Suppressor macrophage (primary cell): ENCODE measurements at places on chromosomes 1 and 21.
A peak's percentile ranks its signal among the peaks of the same experiment; 100 is the strongest.

DNA sequence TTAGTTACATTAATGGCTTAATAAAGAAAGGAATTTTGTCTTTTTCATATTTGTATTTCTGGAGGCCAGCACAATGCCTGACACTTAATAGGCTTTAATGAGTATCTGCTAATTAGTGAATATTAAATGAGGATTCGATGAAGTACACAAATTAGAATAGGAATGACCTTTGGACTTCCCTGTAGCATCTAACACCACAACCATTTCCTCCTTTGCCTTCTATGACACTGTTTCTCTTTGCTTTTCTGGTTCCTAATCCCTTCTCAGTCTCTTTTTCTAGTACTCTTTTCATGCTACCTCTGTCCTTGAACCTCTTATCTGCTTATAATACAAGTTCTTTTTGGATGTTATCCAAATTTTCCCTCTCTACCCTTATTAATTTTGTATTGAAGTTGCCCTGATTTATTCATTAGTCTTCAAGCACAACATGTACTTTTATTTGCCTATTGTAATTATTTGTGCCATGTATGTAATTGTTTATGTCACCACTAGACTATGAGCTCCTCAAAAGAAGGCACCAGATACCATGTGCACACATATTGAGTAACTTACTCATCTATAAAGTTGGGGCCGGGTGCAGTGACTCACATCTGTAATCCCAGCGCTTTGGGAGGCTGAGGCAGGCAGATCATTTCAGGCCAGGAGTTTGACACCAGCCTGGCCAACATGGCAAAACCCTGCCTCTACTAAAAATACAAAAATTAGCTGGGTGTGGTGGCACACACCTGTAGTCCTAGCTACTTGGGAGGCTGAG lies 23.8 kb downstream of the RPS27 start:
- DNase-seq = no peak

GRCh38 chr1:227357171-227357926 lies 39.1 kb upstream of the CDC42BPA start:
- no peak for DNase-seq

GRCh38 chr1:206067486-206068227 lies 14.7 kb downstream of the RHEX start:
- DNase-seq = no peak

GRCh38 chr1:94955767-94956632 lies 29.1 kb upstream of the CNN3 start:
- DNase-seq = no peak

GRCh38 chr21:14453339-14454015 lies 70.5 kb upstream of the HSPA13 start:
- DNase-seq = no peak

DNA sequence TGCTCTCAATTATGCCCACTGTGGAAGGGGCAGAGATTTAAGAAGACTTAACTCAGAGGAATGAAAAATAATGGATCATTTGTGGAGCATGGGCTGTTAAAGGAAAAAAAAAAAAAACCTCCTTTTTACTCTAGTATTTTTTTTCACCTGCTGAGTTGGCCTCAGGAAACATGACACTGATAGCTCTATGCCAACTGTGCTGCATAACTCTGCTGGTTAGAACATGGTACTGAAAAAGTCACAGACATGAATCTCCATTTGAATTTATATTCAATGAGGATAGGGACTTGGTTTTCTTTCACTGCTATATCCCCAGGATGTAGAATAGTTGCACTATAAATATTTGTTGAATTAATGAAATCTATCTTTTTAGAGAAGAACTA lies 86.1 kb upstream of the KIAA0040 start:
- no peak for DNase-seq

GRCh38 chr1:161676958-161677689 lies 14.2 kb downstream of the FCGR2B start:
- DNase-seq = no peak

DNA sequence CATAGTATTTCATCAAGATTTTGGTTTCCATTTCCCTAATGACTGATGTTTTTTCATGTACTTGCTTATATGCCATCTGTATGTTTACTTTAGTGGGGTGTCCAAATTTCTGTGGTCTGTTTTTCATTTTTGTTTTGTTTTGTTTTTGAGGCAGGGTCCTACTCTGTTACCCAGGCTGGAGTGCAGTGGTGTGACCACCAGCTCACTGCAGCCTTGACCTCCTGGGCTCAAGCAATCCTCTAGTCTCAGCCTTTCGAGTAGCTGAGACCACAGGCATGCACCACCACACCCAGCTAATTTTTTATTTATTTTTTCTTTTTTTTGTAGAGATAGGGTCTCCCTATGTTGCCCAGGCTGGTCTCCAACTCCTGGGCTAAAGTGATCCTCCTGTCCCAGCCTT lies 378.0 kb upstream of the VAMP3 start:
- no peak for DNase-seq

DNA sequence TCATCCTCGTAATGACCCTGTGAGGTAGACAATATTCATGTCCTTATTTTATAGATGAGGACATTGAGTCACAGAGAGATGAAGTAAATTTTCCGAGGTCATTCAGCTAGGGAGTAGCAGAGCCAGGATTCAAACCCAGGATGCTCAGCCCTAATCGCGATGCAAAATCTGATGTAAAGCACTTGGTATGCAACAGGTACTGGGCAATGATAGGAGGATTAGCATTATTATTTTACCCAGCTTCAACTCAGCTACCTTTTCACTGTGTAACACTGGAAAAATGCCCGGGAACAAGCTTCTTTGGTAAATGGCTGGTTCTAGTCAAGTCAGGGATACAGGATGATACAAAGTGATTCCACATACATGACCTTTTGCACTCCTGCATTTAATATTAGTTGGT lies 88.7 kb downstream of the ATP1A1 start:
- DNase-seq = no peak

GRCh38 chr21:39318091-39318959 lies 4.9 kb upstream of the BRWD1 start:
- DNase-seq = no peak

DNA sequence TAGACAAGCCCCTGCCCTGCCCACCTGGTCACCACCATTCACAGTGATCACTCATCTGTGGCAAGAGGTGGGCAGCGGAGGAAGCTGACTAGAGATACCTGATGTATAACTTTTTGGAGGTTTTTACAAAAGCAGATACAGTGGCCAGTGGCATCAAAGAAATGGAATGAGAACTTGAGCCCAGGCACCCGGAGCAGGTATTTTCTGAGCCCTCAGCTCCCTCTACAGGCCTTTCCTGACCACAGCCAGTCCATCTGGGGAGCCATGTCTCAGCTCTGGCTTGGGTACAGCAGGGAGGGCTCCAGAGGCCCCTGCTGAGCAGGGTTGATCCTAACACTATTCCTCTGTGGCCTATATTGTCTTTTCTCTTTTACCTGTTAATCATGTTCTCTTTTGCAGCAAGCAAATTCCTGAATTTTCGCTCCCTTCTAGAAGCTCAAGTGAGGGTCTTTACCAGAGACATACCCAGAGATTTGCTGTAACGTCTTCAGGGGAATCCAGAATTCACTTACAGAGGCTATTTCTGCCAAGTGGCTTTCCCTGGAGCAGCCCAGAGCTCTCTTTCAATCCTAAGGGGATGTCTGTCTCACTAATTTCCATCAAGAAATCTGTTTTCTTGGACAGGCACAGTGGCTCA lies 27.3 kb downstream of the GPR157 start:
- peak; percentile 78 for DNase-seq

DNA sequence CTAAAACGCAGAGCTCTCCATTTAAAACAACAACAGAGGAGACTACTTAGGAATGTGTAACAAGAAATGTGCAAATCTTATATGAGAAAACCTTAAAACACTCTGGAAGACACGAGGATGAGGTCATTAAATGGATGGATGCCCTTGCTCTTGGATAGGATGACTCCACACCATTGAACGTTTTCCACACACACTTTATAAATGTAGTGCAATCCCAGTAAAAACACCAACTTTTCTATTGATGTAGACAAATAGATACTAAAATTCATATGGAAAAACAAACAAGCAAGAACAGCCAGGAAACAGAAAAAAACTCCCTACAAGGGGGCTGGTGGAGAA lies 18.4 kb upstream of the COL6A1 start:
- DNase-seq = no peak

GRCh38 chr1:154837672-154838171 lies 32.4 kb downstream of the KCNN3 start:
- DNase-seq = no peak

GRCh38 chr1:209203533-209203895 lies 380.0 kb upstream of the CAMK1G start:
- no peak for DNase-seq

- no peak for DNase-seq
These were observed 13.7 kb upstream of the ELK4 start for GRCh38 chr1:205645519-205645918.

GRCh38 chr1:208737922-208738321 lies 493.7 kb upstream of the PLXNA2 start:
- no peak for DNase-seq

DNA sequence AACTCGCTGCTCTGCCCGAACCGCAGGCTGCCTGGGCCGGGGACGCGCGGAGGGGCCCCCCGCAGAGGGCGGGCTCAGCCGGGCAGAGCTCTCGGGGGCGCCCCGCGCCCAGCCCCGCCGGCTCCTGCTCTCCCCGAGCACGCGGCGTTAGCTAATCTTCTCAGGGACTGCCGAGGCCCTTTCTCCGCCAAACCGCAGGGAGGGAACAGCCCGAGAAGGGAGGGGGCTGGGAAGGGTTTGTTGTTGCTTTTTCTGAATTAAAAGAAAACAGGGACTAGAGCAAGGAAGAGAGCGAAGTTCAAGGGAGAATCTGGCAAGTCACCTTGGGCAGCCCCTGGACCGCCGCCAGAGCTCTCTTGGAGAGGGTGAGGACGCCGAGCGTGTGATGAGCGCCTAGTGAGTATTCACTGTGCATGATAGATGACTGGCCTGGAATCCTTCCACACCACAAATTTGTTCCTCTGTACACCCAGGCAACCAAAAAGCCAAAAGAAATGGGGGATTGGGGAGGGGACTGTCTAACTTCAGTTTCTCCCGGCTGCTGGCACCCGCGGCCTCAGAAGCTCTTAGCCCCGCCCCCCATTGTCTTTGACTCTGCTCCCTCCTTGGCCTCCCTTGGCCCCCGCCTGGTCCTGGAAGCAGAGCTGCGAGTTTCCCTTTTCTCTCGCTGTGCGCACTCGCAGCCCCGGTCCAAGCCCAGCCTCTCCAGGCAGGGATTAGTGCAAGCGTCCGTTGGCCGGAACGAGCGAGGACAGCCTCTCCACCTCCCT lies 19.7 kb upstream of the LMX1A start:
- DNase-seq = peak; percentile 36

- no peak for DNase-seq
These were observed 36.6 kb upstream of the CACHD1 start for GRCh38 chr1:64433308-64433707.

DNA sequence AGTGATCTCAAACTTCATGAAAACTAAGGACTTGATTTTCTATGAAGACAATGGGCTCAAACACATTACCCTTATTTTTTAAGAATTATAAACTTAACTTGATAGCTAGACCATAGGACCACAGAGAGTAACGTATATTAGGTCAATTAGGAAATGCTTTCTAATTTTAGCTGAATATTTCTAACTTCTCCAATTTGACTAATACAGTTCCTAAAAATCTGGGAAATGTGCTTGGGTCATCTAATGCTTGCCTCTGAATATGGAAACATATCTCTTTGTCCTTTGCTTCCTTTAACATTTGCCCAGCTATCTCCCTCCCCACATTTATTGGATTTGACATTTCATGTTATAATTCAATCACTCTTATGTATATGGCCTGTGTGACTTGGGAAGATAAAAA lies 141.4 kb downstream of the LHX8 start:
- DNase-seq = peak; percentile 8

DNA sequence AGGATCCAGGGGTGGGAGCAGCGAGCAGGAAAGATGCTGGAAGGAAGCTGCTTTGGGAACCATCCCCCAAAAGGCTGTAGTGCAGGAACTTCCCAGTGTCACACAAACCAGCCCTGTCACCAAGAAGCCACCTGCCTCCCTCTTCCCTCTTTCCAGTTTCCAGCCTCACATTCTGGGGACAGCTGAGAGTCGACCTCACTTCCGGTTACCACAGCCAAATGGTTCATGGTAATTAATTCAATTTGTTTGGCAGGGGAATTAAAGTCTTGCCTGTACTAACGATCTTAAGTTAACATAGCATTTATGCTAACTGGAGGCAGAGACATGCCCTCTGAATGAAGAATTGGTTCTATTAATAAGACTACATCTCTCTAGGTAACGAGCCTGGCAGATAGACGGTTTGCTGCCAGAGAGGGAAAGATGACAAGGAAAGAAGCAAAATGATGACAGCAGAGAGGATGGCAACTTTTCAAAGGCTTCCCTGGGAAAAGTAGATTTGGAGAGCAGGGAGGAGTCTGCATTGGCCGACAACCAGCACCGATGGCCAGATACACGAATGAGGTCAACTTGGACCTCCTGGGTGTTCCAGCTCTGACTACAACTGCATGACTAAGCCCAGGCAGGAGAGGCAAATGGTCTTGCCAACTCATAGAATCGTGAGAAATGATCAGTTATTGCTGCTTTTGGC lies 64.1 kb downstream of the TMCO4 start:
- DNase-seq = no peak

GRCh38 chr1:88311907-88312306 lies 372.2 kb upstream of the PKN2 start:
- DNase-seq = no peak

- DNase-seq = no peak
These were observed 23.2 kb downstream of the KRTAP10-1 start for GRCh38 chr21:44516828-44517174.

DNA sequence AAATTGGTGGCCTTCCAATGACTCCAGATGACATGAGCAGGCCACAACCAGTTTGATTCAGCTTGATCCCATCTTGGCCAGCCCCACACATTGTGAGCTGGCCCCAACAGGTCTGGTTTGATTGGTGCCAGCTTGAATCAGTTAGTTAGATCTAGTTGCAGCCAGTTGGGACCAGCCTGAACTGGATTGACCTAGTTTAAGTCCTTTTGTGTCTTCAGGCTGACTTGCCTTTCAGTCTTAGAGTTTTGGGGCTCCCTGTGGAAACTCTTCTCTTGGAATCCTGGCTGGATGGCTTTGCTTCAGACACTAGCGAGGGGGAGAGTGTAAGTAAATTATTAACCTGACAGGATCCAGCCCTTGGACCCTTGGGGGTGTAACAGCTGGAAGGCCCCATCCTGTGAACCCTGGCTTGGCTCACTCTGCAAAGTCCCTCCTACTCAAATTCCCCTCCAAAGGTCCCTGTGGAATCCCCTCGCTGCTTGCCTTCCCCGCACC lies 36.2 kb upstream of the POU3F1 start:
- no peak for DNase-seq

DNA sequence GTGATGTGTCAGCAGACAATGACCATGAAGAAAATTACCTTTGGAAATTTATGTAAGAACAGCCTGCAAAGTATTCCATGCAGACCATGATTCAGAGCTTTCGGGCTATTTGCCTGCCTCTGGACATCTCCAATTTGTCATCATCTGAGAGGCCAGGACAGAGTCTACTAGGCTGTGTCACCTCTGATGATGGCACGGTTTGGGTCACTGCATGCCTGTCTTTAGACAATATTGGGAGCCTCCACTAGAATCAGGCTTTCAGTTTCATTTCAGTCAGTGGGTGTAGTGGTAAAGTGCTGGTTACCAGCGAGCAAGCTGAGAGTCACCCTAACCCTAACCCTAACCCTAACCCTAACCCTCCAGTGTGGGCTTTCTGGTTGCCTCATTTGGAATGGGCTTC lies 80.8 kb downstream of the KCNJ6 start:
- DNase-seq = no peak
